ENCODE measurements at places on chromosomes 11 and 22. TPM values are rescaled to one million over a fixed set of nuclear protein-coding genes. Genes with fewer than 3 reads are reported as not detected.

Gene CLDN5
- total RNA-seq, result 226 TPM

Gene APOL3
- 93.5 TPM for total RNA-seq

Gene HOATZ
- not detected for total RNA-seq

Gene OR52I2
- not detected for total RNA-seq

Gene APOC3
- not detected for total RNA-seq

Gene OR52E8
- total RNA-seq, result not detected

Gene OR51I1
- total RNA-seq, result not detected

Gene AQP11
- 1.3 TPM for total RNA-seq

- no peak for DNase-seq
Observed at GRCh38 chr11:116190861-116191260, 581.9 kb downstream of the BUD13 start.

DNA sequence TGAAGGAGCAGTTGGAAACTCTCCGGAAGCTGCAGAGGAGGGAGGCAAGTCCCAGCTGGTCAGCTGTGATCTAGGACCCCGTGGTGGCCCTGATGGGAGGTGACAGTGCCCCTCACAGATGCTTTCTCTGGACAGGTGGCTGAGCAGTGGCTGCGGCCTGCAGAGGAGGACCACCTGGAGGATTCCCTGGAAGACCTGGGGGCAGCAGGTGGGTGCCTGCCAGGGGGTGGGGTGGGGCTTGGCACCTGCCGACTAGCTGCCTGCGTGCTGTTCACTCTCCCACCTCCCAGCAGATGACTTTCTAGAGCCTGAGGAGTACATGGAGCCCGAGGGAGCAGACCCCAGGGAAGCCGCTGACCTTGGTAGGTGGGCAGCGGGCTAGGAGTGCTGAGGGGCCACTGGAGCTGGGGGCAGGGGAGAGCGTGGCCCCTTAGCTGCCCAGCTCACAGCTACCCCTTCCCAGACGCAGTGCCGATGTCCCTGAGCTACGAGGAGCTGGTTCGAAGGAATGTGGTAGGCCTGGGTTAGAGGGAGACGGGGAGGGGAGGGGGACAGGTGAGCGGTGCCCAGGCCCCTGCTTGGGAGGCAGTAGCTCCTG lies 3.1 kb downstream of the SCO2 start:
- no peak for DNase-seq

GRCh38 chr11:95512682-95513081 lies 276.9 kb downstream of the FAM76B start:
- peak; percentile 26 for DNase-seq

DNA sequence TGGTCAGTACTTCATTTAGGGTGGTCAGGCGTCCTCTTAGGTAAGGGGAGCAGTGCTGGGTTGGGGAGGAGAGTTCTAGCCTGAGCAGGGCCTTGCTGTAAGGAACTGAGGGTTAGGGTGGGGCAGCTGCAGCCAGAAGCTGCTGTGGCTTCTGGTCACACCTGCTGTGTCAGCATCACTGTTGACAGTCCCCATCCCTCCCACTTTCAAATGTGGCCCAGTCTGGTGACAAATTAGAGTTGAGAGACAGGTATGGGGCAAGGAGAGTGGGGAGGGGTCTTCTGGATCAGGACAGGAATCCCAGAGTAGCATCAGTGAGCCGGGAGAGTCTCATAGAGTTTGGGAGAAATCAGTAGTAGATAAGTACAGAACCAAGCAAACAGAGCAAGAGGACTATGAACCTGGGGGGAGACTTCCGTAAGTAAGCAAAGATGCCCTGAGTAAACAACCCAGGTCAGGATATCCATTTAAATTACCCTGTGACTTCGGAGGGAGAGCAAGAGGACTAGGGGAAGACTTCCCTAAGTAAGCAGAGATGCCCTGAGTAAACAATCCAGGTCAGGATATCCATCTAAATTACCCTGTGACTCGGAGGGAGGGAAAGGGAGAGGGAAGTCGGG lies 53.7 kb downstream of the PPP6R2 start:
- no peak for DNase-seq

DNA sequence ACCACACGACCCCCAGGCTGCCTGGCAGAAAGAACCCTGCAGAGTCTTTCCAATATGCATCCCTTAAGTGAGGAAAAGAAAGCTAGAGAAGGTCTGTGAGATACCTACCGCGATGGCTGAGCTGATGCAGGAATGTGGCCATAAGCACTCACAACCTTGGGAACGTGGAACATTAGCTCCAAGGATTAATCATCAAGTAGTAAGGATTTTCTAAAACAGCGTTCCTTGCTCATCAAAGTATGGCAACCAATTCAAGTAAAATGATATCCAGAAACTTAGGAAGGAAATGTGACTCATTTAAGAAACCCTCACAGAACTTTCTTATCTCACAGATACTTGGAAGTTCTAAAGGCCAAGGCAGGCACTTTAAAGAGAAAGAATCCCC lies 12.8 kb downstream of the PACSIN2 start:
- no peak for DNase-seq

- DNase-seq, result no peak
Observed at GRCh38 chr11:75170516-75171201, 19.8 kb downstream of the SLCO2B1 start.

DNA sequence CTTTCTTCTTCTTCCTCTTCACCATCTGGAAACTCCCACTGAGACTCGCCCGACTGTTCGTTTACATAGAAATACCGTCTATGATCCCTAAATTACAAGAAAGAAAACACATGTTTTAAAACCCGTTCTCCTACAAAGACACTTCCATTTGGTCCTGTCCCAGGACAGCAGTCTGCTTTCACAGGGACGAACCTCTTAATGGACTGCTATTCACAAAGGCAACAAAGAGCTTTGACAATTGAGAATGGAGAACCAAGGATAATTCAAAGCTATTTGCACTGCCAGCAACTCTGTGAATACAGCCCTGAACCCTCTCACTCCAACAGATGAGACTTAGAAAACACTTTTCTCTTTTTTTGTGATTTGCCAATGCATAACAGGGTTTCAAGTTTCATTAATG lies 16.3 kb upstream of the AGBL2 start:
- DNase-seq, result no peak

DNA sequence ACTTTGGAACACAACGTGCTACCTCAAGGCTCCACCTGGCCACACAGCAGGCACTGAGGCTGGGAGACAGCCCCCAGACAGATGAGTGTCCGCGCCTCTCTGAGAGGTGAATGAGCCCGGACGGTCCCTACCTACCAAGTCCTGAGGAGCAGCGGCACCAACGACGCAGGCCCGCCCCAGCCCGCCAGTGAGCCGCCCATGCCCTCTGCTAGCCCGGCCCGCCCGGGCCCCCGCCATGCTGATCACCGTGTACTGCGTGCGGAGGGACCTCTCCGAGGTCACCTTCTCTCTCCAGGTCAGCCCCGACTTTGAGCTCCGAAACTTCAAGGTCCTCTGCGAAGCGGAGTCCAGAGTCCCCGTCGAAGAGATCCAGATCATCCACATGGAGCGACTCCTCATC lies at the start of gene DDI1:
TSS of gene DDI1 (plus strand) at position 53 of the 400 bp plus-strand sequence. CDS start at position 236, 183 bp downstream.
- DNase-seq, result no peak

DNA sequence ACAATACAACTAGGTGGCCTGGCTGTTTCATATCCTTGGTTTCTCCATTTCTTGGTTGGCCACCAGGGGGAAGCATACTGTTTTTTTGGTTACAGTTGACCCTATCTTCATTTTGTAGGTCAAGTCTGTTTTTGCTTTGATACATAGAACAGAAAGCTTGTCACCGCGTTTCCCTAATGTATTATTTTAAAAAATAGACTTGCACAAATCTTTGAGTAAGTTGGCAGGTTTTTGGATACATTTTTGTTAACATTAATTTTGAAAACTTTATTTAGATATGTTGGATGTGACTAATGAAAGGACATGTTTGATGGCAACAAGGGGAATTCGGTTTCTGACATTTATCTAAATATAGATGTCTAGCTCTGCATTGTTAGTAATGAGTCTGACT lies 3.0 kb downstream of the NCR3LG1 start:
- DNase-seq, result peak; percentile 22

GRCh38 chr22:31857247-31857646 lies 87.1 kb upstream of the YWHAH start:
- DNase-seq, result no peak

DNA sequence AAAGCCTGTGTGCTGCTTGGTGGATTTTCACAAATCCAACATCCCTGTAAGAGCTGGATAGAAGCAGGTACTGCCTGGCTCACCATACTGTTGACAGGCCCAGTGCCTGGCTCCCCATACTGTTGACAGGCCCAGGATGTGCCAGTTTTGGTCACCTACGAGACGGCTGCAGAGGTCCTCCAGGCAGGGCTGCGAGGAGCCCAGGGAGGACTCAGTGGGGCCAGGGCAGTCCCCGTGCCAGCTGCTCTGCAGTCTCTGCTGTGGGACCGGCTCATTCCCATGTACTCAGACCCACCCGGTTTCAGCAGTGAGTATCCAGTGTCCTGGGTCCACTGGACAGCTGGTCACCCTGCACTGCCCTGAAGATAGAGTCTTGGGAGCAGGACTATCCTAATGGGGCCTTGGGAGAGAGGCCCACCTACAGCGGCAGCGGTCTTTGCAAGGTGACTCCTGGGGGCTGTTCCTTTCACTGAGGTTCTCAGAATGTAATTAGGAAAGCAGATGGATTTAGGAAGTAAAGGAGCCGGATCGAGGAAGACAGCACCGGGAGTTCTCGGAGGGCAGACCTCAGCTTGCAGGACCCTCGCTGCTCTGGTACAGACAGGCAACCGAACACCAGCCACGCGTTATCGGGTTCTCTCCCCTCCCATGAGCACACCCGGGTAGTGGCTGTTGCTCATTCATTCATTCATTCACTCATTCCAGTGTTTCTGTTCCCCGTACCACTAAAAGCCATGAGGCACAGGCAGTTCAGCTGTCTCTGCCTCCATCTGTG lies 106.1 kb downstream of the CTTN start:
- no peak for DNase-seq

GRCh38 chr22:40325315-40325714 lies 21.0 kb upstream of the ADSL start:
- no peak for DNase-seq

DNA sequence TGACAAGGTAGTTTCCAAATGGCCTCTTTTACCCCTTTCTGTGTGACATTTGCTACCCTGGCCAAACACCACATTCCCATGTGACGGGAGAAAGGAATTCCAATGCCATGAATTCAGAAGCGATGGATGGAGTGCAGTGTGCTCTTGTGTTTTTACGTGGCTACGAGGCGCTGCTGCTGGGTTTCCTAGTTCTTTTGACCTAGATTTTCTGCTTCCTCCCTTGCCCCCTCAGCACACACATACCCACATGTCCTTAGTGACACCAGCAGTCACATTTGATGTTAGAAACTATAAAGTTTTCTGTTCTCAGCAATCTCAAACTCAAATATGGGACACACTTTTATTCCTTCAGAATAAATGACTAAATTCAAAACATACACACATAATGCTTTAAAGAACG lies 7.8 kb upstream of the TMA7B start:
- no peak for DNase-seq

- DNase-seq, result no peak
Observed at GRCh38 chr22:24594569-24595120, 1.8 kb upstream of the LRRC75B start.

DNA sequence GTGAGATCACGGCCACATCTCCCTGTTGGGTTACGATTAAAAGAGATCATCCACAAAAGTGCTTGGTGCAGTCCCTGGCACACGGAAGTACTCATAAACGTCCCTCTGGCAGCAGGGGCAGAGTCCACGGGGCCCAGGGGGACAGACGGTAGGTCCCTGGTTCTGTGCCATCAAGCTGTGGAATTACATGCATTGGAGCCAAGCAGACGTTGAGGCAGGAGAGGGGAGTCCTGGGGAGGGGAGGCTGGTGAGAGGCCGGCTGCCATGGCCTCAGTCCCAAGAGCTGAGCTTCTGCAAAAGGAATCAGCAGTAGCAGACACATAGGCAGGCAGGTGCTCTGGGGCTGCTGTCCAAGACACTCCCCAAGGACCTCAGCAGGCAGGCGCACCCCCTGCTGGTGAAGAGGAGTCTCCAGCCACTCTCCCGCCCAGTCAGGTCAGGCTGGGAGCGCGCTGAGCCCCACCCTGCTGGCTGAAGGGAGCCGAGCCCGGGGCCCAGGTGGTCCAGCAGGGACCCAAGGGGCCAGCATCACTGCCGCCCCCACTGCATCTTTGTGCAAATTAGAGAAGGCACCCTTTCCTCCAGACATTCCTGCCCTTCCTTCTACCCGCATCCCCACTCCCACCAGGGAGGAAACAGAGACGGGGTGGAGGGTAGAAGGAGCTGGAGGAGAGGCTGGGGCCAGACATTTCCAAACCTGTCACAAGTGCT lies 7.6 kb upstream of the KCTD17 start:
- DNase-seq, result peak; percentile 12
